ENCODE measurements at places on chromosomes 2 and 18.

DNA sequence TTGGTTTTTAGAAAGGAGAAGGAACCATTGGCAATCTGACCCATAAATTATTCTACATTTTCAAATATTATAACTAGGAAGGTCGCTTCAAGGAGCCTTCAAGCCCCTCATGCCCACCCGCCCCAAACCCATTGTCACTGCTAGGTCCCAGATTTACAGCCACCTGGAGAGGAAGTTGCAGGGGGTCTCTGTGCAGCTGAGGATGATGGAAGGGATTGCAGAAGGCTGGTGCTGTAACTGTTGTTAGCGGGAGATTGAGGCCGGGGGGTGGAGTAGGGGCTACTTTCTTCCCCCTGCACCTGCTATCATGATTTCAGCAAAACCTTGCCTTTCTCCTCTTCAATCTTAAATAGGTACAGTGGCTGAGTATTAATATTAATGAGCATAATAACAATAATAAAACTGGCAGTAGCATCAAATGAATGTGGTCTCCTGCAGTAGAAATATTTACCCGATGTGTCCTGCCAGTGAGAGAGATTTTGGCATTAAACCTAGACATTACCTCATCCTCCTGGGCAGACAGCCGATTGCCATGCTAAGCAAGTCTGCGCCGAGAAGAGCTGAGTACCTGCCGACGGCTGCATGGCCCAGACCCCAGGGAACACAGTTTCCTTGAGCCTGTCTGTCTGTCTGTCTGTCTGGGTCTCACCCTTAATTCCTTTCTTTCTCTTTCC is 225.4 kb downstream of the FAM210A start:
- DNase-seq, result no peak

- peak; percentile 31 for DNase-seq
Measured at GRCh38 chr2:74146929-74147726, 584 bp downstream of the BOLA3 start.

- no peak for DNase-seq
Measured at GRCh38 chr2:1493431-1494126, 80.3 kb downstream of the TPO start.

DNA sequence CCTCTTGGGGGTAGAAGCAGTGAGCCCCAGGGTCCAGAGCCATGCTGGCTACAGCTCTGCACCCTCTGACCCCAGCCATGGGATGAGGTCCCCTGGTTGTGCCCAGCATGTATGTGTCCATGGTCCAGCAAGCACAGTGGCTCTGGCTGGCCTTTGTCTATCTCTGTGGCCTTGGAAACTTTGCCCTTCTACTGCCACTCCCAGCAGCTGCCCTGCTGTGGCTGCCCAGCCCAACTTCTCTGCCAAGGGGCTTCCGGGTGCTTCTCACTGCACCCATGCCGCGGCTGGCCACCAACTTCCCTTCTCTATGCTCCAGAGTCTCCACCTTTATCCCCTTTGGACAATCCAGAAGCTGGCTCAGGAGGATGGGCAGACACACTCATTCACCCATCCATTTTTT is 18.8 kb downstream of the TMEM185B start:
- no peak for DNase-seq

DNA sequence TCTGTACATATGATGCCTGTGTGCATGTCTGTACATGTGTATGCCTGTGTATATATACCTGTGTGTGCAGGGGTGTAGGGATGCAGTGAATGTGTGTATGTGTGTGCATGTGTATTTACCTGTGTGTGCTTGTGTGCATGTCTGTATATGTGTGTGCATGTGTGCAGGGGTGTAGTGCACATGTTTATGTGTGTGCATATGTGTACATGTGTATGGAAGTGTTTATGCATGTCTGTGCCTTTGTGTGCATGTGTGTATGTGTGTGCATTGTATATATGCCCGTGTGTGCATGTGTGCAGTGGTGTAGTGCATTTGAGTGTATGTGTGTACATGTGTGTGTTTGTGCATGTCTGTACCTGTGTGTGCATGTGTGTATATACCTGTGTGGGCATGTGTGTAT is 51.0 kb upstream of the TMEM18 start:
- no peak for DNase-seq

GRCh38 chr2:151051574-151052220 is 210.0 kb downstream of the RBM43 start:
- peak; percentile 43 for DNase-seq

Data from CD4-positive, alpha-beta T cell treated with Interleukin-2 at 100 ng/mL for 4 hours (primary cell).